D341Med (cell line): ENCODE measurements at places on chromosomes 2 and 18.

DNA sequence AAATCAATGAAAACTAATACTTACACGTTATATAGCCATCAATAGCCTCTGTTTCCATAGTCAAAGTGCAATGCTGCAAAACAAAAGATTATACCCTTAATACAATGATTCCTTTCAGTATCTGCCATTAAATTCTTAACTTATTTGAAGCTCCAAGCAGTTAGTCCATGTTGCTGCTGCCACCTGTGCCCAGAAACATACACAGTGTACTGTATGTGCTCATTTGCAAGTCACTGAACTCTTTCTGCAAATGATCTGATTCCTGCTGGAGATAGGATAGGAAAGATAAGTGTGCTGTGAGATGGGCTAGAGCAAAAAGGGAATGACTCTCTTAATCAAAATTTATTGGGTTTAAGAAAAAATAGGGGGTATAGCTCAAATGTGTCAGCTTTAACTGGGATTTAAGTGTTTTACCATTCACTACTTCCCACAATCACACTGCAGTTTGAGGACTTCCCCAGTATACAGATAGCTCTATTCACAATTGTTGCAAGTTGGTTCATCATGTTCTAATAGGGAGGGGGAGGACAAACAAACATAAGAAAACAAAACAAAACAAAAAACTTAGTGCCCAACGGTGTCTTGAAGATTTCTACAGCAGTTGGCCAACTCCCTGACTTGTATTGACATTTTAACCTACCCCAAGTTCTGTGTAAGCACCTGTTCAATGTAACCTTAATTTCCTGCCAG, 2.7 kb downstream of the IKZF2 start:
- no peak for DNase-seq

GRCh38 chr2:187168720-187169713, 279.0 kb downstream of the CALCRL start:
- DNase-seq: no peak

DNA sequence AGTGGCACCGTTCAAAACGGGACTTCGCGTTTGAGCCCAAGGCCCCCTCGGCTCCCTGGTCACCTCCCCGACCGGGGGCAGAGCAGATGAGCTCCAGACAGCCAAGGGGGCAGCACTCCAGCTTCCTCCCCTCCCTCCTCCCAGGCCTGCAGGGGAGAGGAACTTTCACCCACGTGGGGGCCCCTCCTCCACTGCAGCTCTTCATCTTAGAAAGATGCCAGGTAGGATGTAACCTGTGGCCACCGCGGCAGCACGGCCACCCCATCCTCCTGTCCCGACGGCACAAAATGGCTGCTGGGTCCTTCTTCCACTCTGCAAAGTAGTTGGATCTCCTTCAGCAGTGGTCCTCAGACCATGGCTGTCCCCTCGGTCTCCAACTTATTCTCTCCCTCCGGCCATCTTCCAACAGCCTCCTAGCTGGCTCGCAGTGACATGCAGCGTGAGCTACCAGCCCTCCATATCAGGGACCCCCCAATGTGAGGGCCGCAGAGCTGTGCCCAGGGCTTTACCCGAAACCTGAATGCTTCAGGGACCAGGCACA, 94.5 kb upstream of the ID2 start:
- no peak for DNase-seq

- DNase-seq: no peak
Measured at GRCh38 chr2:155218945-155219344, 520.5 kb downstream of the KCNJ3 start.

DNA sequence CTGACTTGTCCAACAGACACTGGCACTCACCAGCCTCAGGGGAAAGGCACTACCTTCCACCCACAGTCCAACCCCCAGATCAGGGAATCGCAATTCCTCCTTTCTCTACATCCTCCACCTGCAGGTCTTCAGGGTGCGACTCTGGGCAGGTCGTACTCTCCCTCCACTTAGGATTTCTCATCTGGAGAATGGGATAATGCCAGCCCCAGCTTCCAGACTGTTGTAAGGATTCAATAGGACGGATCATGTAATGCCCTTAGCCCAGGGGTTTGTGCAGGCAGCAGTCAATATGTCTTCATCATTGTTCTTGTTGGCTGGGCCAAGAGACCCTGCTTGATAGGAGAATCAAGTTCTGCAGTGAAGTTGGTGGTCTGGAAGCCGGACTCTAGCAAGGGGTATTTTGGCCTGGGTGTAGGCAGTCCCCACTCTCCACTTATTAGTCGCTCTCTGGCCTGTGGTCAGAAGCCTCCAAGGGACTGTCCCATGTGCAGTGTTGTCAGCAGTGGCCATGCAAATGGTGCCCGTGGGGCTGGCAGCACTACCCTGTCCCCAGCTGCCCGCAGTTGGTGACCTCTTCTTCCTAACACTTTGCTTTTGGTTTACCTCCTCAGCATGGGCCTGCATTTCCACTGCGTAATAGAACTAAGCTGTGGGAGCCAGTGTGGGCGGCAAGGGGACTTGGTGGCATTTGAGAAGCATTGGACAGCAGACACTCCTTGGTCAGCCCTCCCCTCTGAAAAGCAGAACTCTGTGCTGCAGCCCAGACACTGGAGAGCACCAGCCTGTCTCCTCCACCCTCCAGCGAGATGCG, 172.4 kb upstream of the HS6ST1 start:
- DNase-seq: no peak

- no peak for DNase-seq
Measured at GRCh38 chr2:149926149-149926548, 338.6 kb upstream of the MMADHC start.

GRCh38 chr2:7835693-7836680, 845.9 kb upstream of the ID2 start:
- DNase-seq: no peak

- DNase-seq: no peak
Measured at GRCh38 chr2:6919901-6920742, 2.9 kb downstream of the RNF144A start.

- no peak for DNase-seq
Measured at GRCh38 chr2:219408631-219409030, 9.5 kb upstream of the DES start.

- DNase-seq: peak; percentile 57
Measured at GRCh38 chr2:241724259-241724974, 10.0 kb upstream of the D2HGDH start.

- no peak for DNase-seq
Measured at GRCh38 chr2:149690825-149691224, 103.2 kb upstream of the MMADHC start.

DNA sequence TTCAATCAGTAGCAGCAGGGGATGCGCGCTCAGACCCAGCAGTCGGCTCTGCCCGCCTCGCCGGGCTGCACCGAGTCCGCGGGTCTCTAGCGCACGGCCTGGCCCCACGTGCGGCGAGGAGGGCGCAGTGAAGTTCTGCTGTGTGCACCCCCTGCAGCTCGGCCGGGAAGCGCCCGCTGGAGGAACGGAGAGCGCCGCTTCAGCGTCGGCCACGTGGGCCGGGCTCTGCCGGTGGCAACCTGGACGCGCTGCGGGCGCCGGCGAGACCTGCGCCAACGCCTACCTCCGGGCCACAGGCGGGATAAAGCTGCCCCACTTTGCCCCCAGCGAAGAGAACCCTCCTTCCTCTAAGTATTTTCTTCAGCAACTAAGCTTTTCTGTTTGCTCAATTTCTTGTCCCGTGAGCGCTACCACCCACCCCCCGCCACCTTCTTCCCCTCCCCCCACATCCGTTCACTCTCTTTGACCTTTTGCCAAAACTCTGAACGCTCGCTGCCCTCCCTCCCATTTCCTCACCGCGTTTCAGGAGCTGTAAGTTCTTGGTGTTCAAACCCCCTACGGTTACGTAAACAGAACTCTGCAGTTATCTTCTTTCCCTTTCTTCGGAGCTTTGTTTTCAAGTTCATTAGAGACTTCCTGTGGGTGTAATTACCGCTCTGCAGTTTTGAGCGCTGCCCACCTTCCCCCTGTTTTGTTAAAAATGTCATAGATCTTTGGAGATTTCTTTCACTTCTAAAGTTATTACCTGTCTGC, 42.6 kb upstream of the EDAR start:
- no peak for DNase-seq

DNA sequence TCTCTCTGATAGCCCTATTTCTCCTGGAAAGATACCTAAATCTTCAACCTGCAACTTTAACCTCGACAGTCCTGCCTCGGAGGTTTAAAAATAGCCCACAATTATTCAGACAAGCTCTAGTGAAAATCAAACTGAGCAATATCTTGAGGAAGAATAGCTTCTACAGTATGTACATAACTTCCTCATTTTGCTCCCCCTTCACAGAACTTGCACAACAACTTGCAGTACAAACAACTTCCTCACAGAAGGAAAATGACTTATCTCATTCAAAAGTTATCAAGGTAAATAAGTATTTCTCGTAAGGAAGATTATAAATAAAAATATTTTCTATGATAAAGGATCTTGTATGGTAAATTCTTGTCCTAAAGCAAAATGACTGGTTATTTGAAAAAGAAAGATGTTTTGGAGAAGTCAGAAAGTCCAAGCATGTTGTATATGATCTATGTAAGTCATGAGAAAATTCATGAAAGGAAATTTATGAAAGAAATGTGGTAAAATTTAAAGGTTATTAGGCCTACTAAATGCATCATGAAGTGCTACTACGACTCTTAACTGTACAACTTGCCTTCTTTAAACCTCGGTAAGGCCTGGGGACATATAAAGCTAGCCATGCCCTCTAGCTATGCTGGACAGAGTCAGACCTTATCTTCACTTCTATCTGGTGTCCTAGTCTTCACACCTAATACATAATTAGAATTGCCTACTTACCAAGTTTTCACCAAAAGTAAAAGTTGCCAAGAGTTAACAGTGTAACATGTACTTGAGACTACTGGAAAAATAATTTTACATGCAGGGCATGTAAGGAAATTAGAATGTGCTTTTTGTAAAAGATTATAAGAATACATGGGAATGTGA, 394.5 kb downstream of the DLGAP1 start:
- no peak for DNase-seq

- DNase-seq: no peak
Measured at GRCh38 chr2:201261906-201262305, 1.6 kb downstream of the CASP8 start.

GRCh38 chr18:42706618-42707017, 408.9 kb downstream of the RIT2 start:
- DNase-seq: peak; percentile 20

GRCh38 chr2:232219496-232219870, 159.1 kb upstream of the ALPP start:
- no peak for DNase-seq
